Activated CD8-positive, alpha-beta memory T cell treated with anti-CD3 and anti-CD28 coated beads for 4 hours (primary cell): ENCODE measurements at places on chromosomes 4 and X.

DNA sequence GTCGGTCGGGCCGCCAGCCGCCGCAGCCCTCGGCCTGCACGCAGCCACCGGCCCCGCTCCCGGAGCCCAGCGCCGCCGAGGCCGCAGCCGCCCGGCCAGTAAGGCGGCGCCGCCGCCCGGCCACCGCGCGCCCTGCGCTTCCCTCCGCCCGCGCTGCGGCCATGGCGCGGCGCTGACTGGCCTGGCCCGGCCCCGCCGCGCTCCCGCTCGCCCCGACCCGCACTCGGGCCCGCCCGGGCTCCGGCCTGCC is 213 bp downstream of the NFKB1 start:
- no peak for DNase-seq

DNA sequence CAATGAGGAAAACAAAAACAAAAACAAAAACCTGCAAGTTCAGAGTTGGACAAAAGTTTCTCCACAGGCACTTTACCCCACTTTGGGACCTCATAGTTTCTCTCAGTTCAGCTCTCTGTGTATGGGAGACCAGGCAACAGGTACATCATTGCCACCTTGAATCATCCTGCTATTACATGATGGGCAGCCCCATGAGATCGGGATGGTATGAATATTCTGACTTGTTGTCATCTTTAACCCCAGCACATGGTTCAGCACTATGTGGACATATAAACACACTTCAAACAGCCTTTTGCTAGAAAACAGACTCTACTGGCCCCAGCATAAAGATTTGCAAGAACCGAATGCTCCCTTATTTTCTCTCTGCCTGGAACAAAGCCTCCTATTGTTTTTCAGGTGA is 176.9 kb upstream of the SCML1 start:
- DNase-seq = no peak

DNA sequence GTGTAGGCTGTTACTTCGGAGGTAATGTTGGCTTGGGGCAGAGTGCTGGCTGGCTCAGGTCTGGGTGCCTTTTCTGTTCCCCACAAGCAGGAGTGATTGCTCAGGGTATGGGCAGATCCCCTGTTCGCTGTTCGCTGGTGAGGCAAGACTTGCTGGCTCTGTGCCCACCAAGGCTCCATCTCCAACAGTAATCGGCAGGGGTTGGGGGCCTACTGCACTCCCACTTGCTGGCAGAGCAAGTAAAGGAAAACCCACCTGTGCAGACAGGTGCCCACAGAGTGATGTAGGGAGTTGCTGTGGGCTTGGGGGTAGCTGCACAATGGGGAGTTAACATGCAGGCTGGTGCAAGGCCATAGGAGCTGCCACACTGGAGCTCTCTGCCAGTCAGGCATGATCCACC is 8.0 kb upstream of the TMSB15C start:
- no peak for DNase-seq

DNA sequence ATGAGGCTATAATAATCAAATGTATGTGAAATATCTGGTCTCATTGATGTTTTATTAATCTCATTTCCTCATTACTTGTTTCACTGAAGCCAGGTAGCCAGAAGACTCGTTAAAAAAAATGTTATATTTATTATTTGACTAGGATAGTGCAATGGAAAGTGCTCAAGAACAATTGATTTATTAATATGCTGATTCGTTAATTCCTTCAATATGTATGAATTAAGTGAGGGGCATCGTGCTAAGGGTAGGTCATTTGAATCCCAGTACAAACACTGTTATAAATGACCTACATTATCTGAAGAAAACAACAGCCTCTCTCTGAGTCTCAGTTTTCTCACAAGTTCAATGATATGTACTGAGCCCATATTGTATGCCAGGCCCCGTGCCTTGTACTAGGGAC is 214.2 kb upstream of the GPRIN3 start:
- DNase-seq = no peak

GRCh38 chr4:108902769-108903168 is 139.9 kb upstream of the ETNPPL start:
- no peak for DNase-seq

DNA sequence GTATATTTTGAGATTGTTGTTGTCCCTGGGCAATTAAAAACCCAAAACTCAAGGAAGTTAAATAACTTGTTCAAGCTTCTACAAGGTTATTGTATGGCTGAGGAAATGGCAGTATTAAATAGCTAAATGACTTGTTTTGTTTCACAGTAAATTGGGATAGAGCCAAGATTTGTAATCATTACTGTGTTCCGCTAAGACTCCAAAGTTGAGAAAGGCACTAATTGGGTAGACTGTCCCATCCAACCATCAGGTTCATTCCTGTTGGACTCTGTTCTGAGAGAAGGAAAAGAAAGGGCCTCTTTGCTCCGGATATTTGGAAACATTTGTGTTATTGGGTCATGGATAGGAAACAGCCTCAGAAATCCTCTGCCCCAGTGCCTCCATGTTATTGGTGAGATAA is 82.2 kb downstream of the DCLK2 start:
- no peak for DNase-seq

DNA sequence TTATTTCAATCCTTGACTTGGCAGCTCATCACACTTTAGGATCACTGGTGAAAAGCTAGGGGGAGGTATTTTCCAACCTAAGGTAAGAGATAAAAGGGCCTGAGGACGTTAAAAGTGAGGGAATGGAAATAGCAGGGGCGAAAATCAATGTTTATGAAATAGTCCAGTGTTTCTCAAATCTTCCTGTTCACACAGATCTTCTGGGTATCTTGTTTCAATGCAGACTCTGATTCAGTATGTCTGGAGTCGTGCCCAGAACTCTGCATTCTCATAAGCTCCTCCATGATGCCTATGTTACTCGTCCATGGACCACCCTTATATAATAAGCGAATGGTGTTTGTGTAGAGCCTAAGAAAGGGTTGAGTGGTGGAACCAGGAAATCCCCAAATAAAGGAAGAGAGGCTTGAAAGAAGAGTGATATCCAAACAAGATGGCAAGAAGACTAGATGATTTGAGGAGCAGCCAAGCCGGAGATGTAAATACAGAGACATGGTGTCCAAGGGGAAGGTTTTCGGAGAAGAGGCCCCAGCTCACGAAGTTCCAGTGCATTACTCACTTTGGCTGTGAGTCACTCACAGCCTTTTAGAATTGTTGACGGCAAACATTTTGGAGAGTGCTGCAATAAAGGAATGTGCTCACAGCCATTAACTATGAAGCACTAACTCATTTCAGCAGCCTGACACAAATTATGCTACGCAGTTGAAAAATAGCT is 215.6 kb upstream of the PPARGC1A start:
- DNase-seq = no peak

DNA sequence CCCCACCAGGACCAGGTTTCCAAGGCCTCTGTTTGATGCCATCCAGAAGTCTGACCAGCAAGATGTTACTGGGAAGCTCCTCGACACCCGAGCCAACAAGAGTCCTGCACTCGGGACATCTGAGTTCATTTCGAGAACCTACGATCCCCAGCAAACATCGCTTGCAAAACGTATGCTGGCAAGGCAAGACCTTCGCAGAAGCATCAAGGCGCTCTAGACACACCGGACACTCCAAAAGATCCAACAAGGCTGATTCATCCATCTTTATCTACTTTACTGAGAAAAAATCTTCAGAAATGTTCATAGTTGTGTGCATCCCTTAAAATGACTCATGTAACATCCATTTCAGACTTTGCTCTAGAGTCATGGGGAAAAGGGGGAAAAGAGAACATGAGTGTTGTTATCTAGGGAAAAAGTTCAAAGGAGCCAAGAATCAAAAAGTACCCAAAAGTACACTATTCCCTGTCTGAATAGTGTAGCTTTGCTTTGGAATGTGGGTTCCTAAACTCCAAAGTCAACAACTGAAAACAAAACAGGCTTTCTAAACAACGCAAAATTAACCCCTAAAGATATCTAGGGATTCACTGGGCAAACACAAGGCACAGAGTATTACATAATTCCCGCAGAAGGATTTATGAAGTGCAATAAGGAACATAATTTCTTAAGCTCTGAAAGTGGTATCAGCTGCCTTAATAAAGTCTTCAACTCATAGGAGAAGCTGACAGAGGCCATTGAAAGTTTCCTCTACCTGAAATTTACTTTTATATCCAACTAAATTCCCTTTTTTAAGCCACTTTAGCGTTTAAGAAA is 1.6 kb downstream of the SH3RF1 start:
- DNase-seq = no peak
